ENCODE measurements at places on chromosomes 13 and 19.
A peak's percentile ranks its signal among the peaks of the same experiment; 100 is the strongest.

DNA sequence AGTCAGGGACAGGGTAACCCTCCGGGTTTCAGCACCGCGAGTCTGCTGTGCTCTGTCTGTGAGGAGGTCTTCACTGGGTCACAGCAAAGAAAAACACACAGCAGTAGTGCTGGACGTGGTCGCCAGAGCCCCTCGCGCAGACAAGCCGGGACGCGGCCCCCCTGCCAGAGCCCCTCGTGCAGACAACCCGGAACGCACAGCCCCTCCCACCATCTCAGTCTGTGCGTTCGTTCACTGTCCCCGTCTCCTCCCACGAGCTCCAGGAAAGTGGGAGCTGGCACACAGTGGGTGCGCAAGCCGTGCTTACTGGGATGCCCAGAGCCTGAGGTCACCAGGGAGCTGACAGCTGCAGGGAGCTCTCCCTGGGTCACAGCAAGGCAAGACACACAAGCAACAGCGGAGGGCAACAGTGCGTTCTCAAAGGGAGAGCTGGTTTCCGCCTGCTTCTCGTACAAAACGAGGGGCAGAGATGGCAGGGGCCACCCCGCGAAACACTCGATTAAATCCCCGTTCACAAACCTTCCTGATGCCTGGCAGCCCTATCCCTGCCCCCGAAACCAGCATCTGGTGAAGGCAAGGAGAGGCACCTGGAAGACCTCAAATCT lies 3.2 kb upstream of the PLPP2 start:
- DNase-seq, result peak; percentile 68

GRCh38 chr13:78024996-78025395 lies 106.4 kb upstream of the EDNRB start:
- no peak for DNase-seq

DNA sequence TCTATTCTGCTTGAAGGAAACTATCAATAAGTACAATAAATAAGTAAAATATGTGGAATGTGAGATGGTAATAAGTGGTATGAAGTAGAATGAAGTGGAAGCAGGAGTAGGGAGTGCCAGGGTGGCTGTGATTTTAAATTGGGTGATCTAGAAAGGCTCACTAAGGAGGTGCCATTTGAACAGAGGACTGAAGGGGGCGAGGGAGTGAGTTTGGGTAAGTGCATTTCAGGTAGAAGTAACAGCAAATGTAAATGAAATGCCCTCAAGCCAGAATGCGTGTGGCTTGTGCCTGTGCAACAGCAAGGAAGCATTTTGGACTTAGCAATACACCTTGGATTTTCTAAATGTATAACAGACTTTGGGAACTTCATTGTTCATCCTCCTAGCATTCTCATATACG lies 77.1 kb downstream of the CCNA1 start:
- DNase-seq, result no peak

GRCh38 chr19:3358689-3359014 lies 7.7 kb upstream of the NFIC start:
- no peak for DNase-seq

DNA sequence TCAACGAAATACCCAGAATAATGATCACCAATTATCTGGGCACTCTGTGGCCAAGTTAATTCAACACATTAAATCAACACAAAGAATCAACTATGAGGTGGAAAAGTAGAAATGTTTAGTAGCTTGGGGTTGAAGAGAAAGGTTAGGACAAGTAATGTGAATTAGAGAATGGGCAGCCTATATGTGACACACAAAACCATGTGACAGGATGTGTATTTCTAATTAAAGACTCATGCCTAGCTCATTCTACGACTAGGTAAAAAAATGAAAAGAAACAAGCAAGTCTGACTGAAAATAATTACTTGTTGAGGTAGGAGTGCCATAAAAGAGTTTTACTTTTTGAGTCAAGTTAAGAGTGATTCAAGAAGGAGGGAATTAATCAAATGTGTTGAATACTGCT lies 2646.0 kb upstream of the PCDH20 start:
- no peak for DNase-seq
